ENCODE measurements at places on chromosomes 1 and 21.

GRCh38 chr1:181438013-181438412 is 45.3 kb upstream of the CACNA1E start:
- no peak for DNase-seq

DNA sequence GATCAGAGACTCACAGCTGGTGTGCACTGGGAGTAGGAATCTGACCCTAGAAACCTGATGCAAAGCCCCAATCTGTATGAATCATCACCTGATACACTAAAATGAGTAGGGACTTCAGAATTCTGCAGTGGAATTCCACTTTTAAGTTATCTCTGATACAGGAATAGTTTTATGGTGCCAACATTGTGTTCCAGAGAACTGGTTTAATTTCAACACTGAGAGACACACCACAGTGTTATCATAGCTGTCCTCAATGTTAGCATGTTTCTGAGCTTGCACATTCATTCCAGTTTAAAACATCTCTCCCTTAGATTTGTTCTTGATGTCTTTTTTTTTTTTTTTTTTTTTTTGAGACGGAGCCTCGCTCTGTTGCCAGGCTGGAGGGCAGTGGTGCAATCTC is 7.1 kb downstream of the UTS2 start:
- DNase-seq: no peak

- DNase-seq: no peak
Measured at GRCh38 chr21:42117967-42118780, 47.1 kb downstream of the UMODL1 start.

DNA sequence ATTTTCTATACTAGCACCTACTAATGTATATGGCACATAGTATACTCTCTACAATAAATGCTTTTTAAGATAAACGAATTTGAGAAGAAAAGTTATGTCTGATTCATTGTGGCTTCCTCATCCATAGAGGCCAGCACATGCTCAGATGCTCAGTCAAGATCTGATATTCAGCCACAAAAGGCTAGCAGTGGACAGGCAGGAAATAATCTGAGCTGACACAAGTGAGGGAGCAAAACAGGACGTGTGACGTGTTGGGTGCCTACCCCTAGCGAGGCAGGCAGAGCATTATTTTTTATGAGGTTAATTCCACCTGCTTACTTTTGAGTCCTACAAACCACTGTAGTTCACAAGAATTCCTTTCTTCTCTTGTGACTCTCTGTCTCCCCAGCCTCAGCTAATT is 550.9 kb downstream of the SMYD3 start:
- DNase-seq: peak; percentile 54

DNA sequence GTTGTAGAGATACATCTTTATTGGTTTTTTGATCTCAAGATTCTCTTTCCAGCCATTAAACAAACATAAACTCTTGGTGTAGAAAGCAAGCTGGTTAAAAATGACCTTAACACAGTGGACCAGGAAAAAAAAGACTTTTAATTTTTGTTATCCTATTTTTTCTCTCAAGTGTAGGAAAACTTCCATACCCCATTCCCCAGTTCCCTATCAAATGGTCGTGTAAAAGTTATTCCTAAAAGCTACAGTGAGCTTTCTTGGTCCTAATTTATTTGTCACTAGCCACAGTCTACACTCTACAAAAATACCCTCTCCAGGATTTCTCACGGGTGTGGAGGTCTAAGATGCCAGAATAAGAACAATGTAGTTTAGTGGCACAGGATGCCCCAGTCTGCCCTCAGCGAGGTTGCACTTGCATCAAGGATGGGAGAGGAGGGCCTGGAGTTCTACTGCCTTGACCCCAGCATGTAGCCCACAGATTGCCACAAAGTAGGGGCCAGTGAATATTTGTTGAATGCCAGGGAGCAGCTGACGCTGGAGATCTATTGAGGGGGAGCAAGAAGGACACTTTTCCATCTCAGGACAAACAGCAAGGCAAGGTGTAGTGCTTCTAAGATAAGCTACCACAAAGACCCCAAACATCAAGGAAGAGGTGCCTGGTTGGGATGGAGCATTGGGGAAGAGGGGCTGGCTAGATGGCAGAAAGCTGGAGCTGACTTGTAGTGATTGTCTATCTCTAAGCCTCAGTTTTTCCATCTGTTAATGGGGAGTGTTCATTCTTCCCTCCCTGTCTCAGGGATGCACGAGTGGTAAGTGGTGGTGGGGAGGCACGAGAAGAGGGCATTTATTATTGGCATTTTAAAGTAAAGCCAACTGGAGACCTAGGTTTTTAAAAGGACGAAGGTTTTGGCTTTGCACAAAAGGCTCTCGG is 1.8 kb downstream of the MYCL start:
- DNase-seq: no peak

DNA sequence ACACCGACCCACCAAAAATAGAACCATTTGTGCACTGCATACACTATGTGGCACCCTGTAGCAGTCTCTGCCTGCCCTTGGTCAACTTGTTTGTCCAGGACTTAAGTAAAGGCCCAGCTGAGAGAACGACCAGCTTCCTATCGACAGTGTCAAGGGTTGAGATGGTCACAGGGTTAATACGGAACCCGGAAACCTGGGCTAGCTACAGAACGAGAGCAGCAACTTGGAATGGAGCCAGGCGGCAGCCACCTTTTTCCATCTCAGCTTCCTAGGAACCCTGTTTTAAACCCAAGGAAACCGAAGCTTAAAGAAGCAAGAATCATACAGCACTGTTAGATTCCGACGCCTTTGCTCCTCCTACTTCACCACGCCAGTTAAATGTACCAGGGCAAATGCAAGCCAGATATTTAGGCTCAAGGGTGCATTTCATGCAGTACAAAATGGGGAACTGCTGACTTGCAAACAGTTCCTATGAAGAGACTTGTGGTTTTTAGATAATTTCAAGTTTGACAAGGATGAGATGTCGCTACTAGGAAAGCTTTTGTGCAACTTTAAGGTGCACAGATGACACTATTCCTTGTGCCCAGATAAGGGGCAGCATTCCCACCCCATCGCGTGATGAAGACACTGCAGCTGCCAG is 35.5 kb downstream of the SLC66A1 start:
- no peak for DNase-seq

DNA sequence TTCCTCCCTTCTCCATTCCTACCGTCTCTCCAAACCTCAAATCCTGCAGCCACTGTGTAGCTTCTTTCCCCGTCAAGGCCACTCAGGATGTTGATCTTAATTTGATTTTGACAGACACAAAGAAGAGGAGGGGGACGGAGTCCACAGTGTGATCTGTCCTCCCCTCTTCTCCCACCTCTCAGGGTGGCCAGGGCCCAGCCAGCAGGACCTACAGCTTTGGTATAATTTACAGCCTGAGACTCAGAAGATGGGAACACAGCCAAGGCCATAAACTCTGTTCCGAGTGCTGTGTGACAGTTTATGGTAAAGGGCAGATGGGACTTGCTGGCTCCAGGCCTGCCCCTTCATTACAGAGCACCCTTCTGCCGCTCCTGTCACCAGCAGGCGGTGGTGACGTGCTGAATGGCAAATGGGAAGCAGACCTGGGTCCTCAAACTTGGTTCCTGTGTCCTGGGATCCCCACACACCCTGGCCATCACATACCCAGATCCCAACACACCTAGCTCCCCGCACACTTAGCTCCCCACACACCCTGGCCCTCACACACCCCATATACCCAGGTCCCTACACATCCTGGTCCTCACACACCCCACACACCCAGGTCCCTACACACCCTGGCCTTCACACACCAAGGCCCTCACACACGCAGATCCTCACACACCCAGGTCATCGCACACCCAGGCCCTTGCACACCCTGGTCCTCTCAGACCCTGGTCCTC is 71.6 kb downstream of the CD2 start:
- no peak for DNase-seq

GRCh38 chr1:66154394-66154793 is 361.7 kb downstream of the PDE4B start:
- DNase-seq: no peak

GRCh38 chr21:42782723-42783242 is 96.6 kb downstream of the WDR4 start:
- no peak for DNase-seq

GRCh38 chr1:48851638-48852037 is 74.9 kb upstream of the BEND5 start:
- no peak for DNase-seq

- DNase-seq: no peak
Measured at GRCh38 chr1:42593486-42594100, 64.6 kb upstream of the PPIH start.

- DNase-seq: no peak
Measured at GRCh38 chr1:966135-966703, at the start of gene PLEKHN1. TSS of gene PLEKHN1 (plus strand) at chr1:966482. CDS start at chr1:966532, 50 bp downstream.

DNA sequence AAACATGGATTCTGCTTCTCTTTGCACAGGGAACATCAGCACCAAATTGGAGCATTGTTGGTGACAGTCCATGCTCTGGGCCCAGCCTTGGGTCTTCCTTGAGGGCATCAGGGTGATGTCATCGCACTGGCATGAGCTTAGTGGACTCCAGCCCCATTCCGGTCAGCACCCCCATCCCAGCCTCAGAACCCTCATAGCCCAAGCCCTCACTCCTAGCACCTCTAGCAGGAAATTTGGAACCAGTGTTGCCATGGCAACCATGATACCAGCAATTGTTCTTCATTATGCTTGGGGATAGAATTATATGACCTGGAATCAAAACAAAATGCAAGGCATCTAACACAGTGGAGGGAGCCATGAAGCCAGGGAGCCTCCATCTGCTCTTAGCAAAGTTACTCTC is 83.1 kb downstream of the VWA5B1 start:
- DNase-seq: no peak

- no peak for DNase-seq
Measured at GRCh38 chr1:197464044-197464443, 196.0 kb downstream of the CRB1 start.

DNA sequence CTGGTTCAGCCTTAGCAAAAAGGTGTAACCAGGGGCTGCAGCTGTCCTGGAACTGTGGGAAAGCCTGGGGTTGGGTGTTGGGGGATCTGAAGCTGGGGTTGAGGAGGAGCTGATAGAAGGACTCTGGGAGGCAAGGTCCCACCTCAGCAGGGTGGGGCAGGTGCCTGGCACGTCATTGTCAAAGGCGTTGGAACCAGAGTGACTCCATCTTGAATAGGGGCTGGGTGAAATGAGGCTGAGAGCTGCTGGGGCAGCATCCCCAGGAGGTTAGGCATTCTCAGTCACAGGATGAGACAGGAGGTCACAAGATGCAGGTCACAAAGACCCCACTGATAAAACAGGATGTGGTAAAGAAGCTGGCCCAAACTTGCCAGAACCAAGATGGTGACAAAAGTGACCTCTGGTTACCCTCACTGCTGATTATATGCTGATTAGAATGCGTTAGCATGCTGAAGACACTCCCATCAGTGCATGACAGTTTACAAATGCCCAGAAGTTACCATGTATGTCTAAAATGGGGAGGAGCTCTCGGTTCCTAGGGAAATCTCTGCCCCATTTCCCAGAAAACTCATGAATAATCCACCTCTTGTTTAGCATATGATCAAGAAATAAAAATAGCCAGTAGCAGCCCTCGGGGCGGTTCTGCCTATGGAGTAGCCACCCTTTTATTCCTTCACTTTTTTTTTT is 85.4 kb downstream of the IER5 start:
- DNase-seq: no peak

GRCh38 chr1:217535601-217536377 is 95.1 kb downstream of the GPATCH2 start:
- DNase-seq: no peak

- no peak for DNase-seq
Measured at GRCh38 chr1:239243006-239243405, 143.4 kb upstream of the CHRM3 start.
